ENCODE measurements at places on chromosomes 6 and 20.

DNA sequence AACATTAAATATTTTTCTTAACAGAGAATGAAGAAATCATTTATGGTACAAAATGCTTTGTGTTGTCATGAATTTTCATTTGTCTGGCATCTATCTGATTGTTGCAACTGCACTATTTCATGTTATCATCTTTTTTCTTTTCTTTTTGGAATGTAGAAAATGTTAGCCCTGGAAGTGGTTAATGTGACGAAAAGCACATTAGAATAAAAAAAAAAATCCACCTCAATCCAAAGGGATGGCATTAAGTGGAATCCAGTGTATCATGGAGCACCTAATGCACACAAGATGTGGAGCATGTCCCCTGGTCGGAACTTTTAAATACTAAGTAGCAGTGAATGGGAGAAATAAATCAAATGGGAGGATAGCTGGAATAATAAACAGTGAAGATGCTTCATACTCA lies 172.9 kb upstream of the MCHR2 start:
- no peak for DNase-seq

- peak; percentile 74 for DNase-seq
These were observed at the start of gene HMGCLL1 for GRCh38 chr6:55578537-55579363. TSS of gene HMGCLL1 (minus strand) at chr6:55579192. CDS start at chr6:55579055, 137 bp downstream.

GRCh38 chr20:10591946-10592521 lies 81.8 kb downstream of the JAG1 start:
- no peak for DNase-seq

DNA sequence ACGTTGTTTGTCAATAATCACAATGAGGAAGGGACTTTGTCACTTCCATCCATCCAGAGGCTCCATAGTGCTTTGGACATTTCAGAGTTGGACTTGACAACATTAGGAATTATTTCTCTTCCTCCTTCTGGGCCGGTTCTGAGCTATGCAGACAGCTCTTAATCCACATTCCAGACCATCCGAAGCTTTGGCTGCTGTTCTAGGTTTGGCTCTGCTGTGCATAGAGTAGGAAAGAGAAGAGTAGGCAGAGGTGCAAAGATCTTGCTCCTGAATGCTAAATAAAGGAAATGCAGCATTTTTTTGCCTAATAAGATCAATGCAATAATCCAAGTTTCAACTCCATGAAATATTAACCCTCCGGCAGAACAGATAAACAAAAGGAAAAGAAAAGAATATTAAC lies 251.8 kb upstream of the PRND start:
- DNase-seq, result no peak

- DNase-seq, result no peak
These were observed 23.8 kb downstream of the IYD start for GRCh38 chr6:150392452-150393220.

DNA sequence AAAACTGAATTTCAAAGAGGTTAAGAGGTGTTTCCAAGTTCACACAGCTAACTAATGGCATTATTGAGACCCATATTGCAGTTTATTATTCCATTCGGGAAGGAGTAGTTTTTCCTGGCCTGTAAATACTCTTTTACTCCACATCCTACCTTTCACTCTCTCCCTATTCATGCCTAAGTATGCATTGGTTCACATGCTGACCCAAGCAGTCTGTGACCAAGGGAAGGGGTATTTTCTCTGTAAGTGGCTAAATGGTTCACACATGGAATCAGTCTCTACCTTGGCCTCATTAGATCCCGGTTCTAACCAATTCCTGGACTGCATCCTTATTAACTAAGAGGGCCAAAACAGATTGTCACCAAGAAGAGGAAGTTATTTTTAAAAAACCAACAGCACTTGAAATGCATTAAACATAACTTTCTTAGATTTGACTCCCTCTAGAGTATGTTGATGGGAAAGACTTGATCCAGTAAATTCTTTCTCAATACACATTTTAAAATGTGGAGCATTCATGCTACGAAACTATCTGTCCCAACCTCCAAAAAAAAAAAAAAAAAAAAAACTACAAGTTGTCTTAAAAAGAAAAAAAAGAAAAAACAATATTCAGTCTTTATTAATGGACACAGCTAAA lies 17.8 kb upstream of the RSPO3 start:
- DNase-seq, result no peak

- DNase-seq, result no peak
These were observed 118.1 kb downstream of the PREX1 start for GRCh38 chr20:48709744-48710143.

DNA sequence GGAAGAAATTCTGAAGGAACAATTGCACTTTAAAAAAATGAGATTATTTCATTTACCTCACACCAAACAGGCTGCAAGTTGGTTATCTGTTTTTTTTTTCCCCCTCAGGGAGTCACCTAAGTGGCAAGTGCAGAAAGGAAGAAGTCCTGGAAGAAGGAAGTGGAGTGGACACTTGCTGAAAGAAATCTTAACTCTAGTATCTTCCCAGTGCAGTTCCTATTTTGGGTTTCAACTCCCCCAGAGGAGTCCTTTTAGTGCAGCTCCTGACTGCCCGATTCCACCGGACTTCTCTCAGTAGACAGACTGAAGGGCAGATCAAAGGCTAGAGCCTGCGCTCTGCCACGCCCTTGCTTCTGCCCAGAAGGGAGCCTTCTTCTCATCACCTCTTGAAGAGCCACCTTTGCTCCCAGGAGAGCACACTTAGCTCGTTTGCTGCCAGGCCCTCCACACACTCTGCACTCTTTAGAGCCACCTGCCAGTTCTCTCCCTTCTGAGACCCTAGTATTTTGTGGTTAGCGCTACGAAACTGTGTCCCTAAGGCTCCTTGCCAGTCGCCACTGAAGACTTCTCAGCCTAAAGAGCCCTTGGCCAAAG lies 4.9 kb downstream of the MTCL3 start:
- no peak for DNase-seq

DNA sequence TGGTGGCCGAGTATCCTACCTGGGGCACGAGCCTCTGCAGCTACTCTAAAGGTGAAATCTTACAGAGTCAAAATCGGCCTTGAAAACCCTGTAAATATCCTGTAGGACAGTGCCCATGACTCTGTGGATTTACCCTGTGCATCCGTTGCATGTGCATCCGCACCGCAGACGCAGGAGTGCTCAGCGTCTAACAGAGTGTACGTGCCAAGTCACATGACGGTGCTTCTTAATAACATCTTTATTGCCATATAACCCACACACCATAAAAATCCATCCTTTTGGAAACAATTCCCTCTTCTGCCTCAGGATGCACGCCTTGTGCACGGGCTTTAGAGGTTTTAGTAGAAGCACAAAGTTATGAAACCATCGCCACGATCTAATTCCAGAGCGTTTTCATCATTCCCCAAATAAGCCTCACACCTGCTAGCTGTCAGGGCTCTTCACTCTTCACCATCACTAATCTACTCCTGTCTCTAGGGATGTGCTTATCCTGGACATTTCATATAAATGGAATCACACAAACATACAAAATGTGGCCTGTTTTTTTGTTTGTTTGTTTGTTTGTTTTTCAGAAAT lies 384.5 kb upstream of the SULF2 start:
- DNase-seq, result no peak

GRCh38 chr6:76790045-76790796 lies 673.1 kb downstream of the HTR1B start:
- no peak for DNase-seq

DNA sequence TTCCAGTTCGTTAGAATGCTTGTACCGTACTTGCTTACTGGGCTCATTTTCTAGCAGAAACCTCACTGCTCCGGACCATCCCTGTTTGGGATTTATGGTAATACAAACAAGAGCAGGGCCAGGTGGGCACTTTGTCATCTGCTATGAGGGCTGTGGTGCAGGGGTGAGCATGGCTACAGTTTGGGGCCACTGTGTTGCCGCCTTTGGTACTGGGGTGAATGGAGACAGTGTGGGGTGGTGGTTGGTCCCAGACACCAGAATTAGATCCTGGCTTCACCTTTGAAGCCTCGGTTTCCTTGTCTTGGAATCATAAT lies 95.0 kb downstream of the TOX2 start:
- DNase-seq, result no peak

DNA sequence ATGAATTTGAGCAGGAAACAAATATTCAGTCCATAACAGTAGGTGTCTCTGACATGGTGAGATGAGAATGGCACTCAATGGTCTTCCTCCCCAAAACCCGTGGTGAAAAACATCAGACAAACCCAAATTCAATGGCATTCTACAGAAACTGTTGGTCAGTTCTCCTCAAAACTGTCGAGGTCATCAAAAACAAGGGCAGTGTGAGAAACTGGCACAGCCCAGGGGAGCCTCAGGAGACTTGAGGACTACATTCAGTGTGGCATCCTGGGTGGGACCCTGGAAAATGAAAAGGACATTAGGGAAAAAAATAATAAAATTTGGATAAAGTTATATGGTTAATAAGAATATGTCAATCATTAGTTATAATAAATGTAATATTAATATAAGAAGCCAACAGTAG lies 40.6 kb downstream of the LBP start:
- no peak for DNase-seq

GRCh38 chr6:27293436-27294098 lies 18.5 kb downstream of the POM121L2 start:
- DNase-seq, result no peak

DNA sequence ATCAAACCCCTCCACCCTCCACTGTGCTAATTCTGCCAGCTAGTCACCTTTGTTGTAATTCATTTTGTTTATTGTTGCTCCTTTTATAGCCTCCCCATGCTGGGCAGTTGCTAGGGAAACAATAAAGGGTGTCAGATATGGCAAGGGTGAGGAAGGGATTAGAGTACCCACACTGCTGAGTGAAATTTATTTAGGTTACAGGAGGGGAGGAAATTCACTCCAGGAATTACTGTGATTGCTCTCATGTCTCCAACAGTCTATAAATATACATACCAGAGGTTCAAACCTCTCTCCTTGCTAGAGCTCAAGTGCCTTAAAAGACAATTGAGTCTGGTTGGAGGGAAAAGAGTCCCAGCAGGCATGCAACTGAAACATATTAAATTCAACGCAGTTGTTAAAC lies 90.6 kb upstream of the ADGRF1 start:
- DNase-seq, result no peak

DNA sequence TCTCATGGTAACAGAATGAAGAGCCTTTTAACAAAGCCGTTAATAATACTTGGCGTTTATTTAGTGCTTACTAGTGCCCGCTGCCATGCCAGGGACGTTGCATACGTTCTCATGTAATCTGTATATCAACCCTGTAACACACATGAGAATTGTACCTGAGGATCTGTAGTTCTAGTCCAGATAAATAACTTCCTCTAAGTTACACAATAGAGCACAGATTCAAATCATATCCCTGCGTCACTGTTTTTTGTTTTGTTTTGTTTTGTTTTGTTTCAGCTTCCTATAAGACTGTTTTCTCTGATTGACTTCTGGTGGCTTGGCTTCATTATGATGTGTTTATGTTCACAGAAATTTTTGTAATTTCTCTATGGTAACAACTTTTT lies 553 bp downstream of the ZSCAN16 start:
- DNase-seq, result no peak

DNA sequence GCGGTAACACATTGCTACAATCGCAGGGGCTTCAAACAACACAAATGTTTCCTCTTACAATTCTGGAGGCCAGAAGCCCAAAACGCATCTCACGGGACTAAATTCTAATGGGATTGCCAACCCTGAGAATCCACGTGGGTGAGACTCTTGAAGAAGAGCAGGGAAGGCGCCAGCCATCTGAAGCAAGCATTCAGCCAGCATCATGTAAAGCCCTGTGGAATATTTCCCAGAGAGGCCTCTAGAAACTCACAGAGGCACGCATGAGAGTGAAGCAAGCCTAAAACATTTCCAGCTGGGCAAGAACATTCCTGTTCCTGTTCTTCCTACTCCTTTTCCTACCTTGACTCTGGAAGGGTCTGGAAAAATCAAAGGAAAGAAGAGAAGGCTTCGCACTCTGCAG lies 19.6 kb upstream of the FNDC1 start:
- no peak for DNase-seq

DNA sequence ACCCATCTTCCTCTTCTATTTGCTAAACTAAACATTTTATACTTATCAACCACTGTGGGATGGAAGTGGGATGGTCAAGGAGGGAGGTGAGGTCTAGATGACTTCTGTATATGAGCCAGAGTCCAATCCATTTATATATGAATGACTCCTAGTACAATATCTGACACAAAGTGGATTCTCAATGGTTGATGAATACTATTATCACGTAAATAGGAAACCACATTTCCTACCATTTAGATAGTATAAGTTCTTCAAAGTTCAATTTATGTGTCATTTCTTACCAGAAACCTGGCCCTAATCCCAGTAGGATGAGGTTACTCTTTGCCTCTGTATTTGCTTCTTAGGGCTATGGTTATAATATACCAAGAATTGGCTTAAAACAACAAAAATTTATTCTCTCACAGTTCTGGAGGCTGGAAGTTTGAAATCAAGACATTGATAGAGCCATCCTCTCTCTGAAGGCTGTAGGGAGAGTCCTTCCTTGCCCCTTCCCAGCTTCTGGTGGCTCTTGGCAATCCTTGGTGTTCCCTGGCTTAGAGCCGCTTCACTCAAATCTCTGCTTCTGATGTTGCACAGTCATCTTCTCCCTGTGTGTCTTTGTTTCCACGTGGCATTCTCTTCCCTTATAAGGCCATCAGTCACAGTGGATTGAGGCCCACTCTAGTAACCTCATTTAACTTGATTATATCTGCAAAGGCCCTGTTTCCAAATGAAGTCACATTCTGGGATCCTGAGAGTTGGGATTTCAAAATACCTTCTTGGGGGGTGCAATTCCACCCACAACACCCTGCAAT lies 41.0 kb upstream of the RAB23 start:
- DNase-seq, result peak; percentile 40

- no peak for DNase-seq
These were observed 30.9 kb downstream of the STK35 start for GRCh38 chr20:2132461-2132901.

DNA sequence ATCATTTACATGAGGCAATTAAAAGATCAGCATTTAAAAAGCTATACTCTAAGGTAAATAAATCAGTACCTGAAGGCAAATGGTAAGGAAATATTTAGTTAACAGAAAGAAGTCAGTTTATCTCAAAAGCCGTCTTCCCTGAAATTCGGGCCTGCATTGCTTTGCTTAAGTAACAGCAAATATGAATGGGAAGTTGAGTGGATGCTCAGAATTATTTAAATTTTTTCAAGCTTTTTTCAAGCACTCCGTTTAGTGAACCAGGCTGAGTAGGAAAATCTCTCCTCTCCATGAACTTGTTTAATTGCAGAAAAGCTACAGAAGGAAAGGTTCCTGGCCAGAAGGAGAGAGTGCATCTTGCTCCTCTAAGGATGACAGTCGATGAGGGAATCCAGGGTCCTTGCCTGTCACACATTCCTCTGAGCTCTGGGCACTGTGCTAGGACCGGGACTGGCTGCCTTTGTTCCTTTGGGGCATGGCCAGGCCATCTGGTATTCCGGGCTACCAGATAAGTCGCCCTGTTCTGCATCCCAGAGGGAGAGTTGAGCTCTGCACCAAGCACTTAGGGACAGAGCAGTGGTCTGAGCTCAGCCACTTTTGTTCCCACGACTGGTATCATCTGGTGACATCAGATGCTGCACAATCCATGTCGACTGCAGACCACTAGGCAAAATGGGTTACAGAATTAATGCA lies 77.6 kb downstream of the RIN2 start:
- peak; percentile 72 for DNase-seq

GRCh38 chr6:110946498-110946897 lies 12.0 kb upstream of the GTF3C6 start:
- DNase-seq, result no peak

Data from left ventricle myocardium superior (tissue), 1 donor.